Esophagus squamous epithelium (tissue), 5 donors: ENCODE measurements at places on chromosomes 5 and 9.

DNA sequence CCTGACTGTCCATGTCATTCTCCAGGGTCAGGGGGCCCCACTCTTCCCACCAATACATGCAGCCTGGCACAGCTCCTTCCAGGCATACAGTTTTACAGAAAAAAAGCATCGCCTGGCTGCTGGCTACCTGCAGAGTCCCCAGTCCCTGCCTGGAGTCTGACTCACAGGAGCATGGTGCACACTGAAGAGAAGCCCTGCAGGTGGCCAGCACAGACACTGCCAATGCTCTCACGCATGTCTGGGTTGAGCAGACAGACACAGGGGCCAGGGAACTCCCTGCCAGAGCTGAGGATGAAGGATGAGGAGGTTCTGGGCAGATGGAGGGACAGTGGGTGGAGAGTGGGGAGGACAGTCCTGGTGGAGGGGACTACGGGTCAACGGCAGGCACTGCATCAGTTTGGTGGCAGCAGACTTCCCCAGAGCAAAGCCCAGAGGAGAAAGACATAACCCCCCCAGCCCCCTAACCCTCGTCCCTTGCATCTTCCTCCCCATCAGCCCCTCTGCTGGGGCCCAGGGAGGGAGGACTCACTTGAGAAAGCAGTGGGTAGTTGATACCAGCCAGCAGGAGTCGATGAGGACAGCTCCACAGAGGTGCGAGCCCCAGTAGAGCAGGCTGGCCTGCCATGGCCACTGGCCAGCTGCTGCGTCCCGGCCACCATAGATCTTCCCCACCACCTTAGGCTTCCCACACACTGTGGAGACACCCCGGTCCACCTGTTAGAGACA is 72.9 kb upstream of the SPTLC1 start:
- DNase-seq: no peak

DNA sequence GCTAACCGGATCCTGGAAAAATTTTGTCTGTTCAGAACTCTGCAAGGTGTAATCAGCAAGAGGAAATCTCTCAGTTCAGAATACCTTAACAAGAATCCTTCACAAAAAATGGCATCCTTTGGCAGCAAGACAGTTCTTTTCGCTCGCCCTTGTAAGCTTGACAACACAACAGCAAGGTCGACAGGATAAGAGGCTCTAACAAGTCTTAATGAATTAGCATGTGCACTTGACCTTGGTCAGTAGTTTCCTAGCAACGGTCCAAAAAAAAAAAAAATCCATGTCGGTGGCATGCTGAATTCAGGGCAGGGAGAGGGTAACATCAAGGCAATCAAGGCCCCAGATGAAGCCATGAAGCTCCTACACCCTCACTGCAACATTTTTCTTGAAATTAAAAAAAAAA is 172.8 kb downstream of the APBA1 start:
- DNase-seq: no peak

DNA sequence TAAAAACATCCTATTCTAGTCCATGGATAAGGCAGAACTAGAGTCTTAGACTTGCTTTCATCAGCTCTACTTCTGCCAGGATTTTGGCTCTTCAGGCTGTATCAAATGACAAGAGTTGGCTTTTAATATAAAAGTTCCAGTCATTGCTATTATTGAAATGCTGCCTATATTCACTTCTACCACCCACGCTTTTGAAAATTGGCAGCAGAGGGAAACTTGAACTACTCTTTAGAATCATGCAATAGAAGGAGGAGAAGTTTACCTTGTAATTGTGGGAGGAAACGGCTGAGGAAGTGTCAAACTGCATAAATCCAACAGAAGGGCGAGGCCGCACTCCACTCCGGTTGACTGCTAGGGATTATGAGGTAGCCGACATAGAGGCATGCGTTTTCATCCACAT is 122.6 kb upstream of the BASP1 start:
- no peak for DNase-seq

DNA sequence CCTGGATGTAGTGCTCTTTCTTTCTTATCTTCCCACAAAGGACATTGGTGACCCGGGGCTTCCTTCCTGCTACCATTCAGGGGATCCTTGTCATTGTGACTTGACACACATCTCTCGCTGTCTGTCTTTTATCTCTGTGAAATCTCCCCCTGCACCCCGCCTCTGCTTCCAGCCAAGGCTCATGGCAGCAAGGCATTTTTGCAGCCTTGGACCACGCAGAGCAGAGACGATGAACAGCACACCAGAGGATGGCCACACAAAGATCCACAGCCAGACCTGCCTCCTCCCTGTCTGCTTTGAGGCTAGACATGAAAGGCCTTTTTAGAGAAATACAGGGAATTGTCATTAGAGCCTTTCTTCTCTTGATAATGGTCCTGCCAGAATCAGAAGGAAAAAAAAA is 549.1 kb downstream of the CDK5RAP2 start:
- no peak for DNase-seq

DNA sequence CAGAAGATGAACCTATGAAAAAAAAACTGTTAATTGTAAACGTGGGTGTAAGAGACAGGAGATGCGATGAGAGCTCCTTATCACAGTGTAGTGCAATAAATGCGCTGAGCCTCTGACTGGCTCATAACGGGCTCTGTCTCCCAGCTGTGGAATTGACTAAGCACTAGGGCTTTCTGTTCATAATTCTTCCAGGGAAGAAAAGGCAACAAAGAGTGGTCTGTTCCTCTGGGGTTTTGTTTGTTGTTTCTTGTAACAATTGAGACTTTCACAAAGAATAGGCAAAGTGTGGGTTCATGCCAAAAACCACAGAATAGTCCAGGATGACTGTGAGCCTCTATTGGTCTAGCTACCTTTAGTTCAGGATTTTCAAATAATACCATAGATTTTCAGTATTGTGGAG is 39.4 kb downstream of the UBE2QL1 start:
- no peak for DNase-seq

GRCh38 chr9:110954822-110955291 is 83.4 kb downstream of the LPAR1 start:
- DNase-seq: no peak

DNA sequence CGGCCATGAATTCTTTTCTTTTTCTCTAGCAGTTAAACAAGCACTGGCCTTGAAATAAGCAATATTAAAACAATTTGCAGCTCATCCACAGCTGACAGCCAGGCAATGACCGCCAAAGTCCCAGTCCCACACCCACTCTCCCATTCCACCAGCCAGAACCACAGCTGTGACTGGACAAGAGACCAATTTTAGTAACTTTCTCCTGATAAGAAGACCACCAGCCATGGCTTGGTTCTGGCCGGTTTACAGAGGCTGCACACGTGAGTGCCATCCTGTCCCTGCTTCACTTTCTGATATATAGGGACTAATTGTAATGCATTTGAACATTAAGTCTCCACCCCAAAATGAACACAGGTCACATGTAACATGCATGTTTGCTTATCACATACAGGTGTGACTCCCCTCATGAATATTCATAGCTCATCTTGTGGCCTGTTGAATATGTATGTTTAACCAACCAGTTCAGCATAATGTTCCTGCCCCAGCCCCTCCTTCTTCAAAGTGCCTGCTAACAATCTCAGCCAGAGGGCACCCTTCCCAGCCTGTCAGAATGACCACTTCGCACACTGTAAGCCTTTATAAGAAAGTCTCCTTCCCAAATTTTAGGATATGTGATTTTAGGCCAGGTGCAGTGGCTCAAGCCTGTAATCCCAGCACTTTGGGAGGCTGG is 23.9 kb upstream of the FANCC start:
- no peak for DNase-seq

- DNase-seq: no peak
These were observed 422.2 kb downstream of the NR2F1-AS1 start for GRCh38 chr5:93158841-93159240.
